ENCODE measurements at places on chromosomes 6 and 20.

DNA sequence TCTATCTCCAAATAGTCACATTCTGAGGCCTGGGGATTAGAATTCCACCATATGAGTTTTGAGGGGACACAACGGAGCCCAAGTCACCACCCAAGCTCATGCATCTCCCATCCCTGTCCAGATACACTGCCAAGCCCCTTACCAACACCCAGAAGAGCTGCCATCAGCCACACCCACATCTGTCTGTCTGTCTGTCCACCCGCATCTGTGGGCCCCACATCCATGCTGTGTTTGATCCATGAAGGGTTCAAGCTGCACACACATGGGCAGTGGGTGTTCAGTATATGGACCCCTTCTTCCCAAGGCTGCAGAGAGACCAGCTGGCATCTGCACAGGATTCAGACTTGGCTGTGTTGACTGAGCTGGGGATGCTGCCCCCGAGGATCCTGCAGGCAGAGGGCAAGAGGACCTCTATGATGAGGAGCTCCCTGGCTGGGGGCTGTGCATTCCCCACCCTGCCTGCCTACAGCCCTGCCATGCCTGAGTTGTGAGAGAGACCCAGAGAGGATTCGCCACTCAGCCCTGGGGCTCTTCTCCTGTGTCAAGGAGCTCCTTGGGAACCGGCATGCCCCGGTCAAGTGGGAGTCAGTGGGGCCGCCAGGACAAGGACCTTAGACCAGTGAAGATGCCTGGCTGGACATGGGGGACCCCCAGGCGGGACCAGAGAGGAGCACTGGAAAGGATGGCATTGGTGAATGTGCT lies 206.4 kb downstream of the SYNDIG1 start:
- no peak for DNase-seq

- DNase-seq = no peak
Observed at GRCh38 chr6:43924222-43924702, 154.3 kb downstream of the VEGFA start.

GRCh38 chr6:17998003-17998402 lies 10.6 kb upstream of the KIF13A start:
- DNase-seq = no peak

DNA sequence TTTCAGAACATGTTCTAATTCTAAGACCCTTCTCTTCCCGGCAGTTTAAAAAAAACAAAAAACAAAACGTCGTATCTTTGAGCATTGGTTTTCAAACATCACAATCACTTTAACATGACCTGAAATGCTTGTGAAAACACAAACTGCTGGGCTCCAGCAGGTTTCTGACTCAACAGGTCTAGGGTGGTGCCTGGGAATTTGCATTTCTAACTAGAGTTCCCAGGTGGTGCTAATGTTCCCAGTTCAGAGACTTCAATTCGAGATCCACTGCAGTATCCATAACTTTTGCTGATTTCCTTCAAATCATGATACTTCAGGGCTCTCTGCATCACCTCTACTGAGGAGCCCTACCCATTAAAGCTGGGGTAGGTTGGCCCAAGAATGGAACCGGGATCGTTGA lies 850 bp upstream of the SMPDL3A start:
- DNase-seq = no peak

- DNase-seq = no peak
Observed at GRCh38 chr6:28545955-28546354, 20.3 kb downstream of the GPX5 start.

- no peak for DNase-seq
Observed at GRCh38 chr6:146898069-146898887, 299.5 kb downstream of the ADGB start.

GRCh38 chr6:16437984-16438383 lies 199.6 kb downstream of the GMPR start:
- no peak for DNase-seq

- DNase-seq = no peak
Observed at GRCh38 chr6:162178666-162179065, 548.9 kb downstream of the PRKN start.

DNA sequence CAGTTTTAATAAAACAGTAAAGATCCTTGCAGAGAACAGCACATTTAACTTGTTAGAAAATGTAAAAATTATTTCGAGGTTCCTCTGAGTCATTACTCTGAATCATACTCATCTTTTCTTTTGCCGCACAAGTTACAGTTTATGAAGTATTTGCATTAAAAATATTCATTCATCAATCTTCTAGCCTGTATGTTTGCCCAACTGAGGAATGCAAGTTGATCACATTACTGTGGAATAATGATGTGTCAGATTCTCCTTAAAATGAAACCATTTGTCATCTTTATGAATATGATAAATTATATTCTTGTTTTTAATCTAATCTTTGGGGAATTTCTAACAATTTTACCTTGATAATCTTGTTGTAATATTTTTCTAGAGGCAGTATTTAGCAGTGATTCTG lies 340.4 kb upstream of the OPRM1 start:
- DNase-seq = no peak

DNA sequence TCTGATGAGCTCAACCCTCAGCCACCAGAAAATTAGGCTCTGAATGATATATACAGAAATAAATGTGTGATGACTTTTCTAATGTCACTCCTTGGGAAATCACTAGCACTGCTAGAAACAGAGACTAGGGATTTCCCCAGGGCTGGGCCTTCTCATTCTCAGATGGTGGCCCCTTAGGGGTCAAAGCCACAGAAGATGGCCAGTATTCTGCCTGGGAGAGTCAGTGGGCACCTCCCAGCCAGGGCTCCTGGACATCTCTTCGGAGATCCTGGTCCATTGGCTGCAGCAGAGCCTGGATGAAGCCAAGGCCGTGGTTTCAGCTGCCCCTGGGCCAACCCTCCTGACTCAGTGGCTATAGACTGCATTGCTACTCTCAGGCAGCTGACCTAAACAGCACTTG lies 276.9 kb upstream of the SUPT3H start:
- no peak for DNase-seq
